Right cardiac atrium (tissue), 5 donors: ENCODE measurements at places on chromosomes 2 and 18. TPM values are rescaled to one million over a fixed set of nuclear protein-coding genes. Genes with fewer than 3 reads are reported as not detected.

NMUR1 gene
- total RNA-seq, result 0.88 TPM

ACMSD gene
- not detected for total RNA-seq

GRCh38 chr18:4445902-4446301 lies 9.2 kb downstream of the DLGAP1 start:
- DNase-seq, result no peak

- DNase-seq, result no peak
Measured at GRCh38 chr2:101089942-101090799, 61.0 kb downstream of the TBC1D8 start.
